ENCODE measurements at places on chromosomes 16 and 17. TPM values are rescaled to one million over a fixed set of nuclear protein-coding genes. Genes with fewer than 3 reads are reported as not detected.
A peak's percentile ranks its signal among the peaks of the same experiment; 100 is the strongest.

DNA sequence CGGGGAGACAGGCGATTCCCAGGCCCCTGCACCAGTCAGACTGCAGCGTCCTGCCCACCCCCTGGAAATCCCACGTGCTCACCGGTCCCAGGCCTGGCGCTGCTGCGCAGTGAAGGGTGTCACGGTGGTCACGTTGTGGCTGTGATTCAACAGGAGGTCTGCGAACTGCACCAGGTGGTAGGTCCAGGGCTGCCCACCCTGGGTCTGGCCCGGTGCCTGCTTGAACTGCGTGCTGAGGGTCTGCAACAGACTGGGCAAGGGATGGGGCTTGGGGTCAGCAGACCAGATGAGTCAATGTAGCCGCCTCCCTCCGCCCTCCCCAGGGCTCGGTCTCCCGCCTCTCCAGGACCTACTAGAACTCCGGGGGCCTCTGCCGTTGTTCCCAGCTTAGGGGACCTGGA, 7.1 kb downstream of the MYBBP1A start:
- no peaks in the 10 kb centered on the region for H3K36me3 ChIP-seq
- no peak for DNase-seq
- no peak overlapping the region for H3K27ac ChIP-seq
- no peak overlapping the region for H3K4me3 ChIP-seq

GRCh38 chr17:63838631-63839171, 3.8 kb downstream of the SMARCD2 start:
- H3K4me3 ChIP-seq: peak overlapping the region; percentile 28
- peaks cover 37% of the 10 kb centered on the region for H3K36me3 ChIP-seq
- peaks cover 68% of the 10 kb centered on the region for H3K4me1 ChIP-seq
- no peaks in the 10 kb centered on the region for H3K27me3 ChIP-seq
- H3K27ac ChIP-seq: peak overlapping the region; percentile 89
- peak; percentile 98 for DNase-seq

- no peak for DNase-seq
- no peak overlapping the region for H3K4me3 ChIP-seq
- H3K36me3 ChIP-seq: peaks cover 49% of the 10 kb centered on the region
- peak overlapping the region; percentile 91 for H3K27ac ChIP-seq
- H3K27me3 ChIP-seq: no peaks in the 10 kb centered on the region
Measured at GRCh38 chr17:68903286-68903685, 51.9 kb downstream of the ABCA8 start.

- H3K27me3 ChIP-seq: no peaks in the 10 kb centered on the region
- no peak for DNase-seq
- no peaks in the 10 kb centered on the region for H3K4me1 ChIP-seq
- H3K4me3 ChIP-seq: no peak overlapping the region
Measured at GRCh38 chr17:38735161-38735997, 5.2 kb downstream of the CISD3 start.

DNA sequence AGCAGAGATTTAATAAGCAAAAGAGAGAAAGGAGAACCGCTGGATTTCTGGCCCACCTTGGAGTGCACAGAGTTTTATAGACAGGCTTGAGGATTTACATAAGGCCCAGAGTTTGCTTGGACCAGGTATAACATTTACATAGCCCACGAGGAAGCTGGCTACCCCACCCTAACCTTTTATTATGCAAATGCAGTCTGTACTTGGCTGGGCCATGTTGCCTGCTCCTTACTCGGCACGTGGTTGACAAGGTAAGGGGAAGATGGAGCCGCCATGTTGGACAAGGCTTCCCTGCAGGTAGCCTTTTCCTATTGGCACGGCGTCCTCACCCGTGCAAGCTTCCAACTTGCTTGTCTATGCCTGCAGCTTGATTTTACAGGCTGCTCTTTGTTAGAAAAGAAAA, 35.2 kb upstream of the HS3ST3A1 start:
- no peaks in the 10 kb centered on the region for H3K4me1 ChIP-seq
- no peaks in the 10 kb centered on the region for H3K36me3 ChIP-seq
- no peaks in the 10 kb centered on the region for H3K27me3 ChIP-seq
- no peak overlapping the region for H3K27ac ChIP-seq
- DNase-seq: no peak
- no peak overlapping the region for H3K4me3 ChIP-seq

GRCh38 chr17:44906010-44906646, 6.9 kb upstream of the EFTUD2 start:
- H3K4me3 ChIP-seq: no peak overlapping the region
- H3K27ac ChIP-seq: no peak overlapping the region
- no peaks in the 10 kb centered on the region for H3K27me3 ChIP-seq
- H3K4me1 ChIP-seq: no peaks in the 10 kb centered on the region
- no peak for DNase-seq

DNA sequence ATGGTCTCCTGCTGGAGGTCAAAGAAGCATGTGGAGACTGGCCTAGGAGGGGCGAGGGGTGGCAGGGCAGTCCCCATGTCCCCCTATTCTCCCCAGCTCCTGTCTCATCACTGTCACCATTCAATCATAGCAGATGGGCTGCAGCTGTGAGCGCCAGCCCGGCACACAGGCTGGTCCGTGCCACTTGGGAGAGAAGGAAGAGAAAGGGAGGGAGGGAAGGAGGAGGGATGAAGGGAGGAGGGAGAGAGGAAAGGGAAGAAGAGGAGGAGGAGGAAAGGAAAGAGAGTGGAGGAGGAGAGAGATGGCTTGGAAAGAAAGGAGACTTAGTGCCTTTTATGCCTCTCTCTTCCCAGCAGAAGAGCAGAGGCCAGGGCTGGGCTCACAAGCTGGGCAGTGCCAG, 12.4 kb downstream of the NEUROD2 start:
- no peak overlapping the region for H3K27ac ChIP-seq
- DNase-seq: no peak
- H3K27me3 ChIP-seq: peaks cover 80% of the 10 kb centered on the region
- H3K4me3 ChIP-seq: no peak overlapping the region

- DNase-seq: no peak
- H3K4me1 ChIP-seq: no peaks in the 10 kb centered on the region
- no peak overlapping the region for H3K4me3 ChIP-seq
- no peaks in the 10 kb centered on the region for H3K27me3 ChIP-seq
- H3K36me3 ChIP-seq: no peaks in the 10 kb centered on the region
Measured at GRCh38 chr17:9925457-9925856, 20.4 kb upstream of the RCVRN start.

MYO1D gene
- 46.8 TPM for total RNA-seq

MAP3K14 gene
- total RNA-seq: 9.6 TPM

C16orf89 gene
- 6.3 TPM for total RNA-seq

CNEP1R1 gene
- 9.0 TPM for total RNA-seq

GNG13 gene
- not detected for total RNA-seq

CA10 gene
- total RNA-seq: not detected

- H3K4me1 ChIP-seq: peaks cover 14% of the 10 kb centered on the region
- DNase-seq: no peak
- no peak overlapping the region for H3K4me3 ChIP-seq
- H3K27me3 ChIP-seq: no peaks in the 10 kb centered on the region
Measured at GRCh38 chr16:65062736-65063583, 58.9 kb downstream of the CDH11 start.

GRCh38 chr17:7132511-7133094, 18.0 kb upstream of the ASGR2 start:
- no peak overlapping the region for H3K27ac ChIP-seq
- no peak overlapping the region for H3K4me3 ChIP-seq
- no peak for DNase-seq
- H3K36me3 ChIP-seq: no peaks in the 10 kb centered on the region
- H3K4me1 ChIP-seq: no peaks in the 10 kb centered on the region
- no peaks in the 10 kb centered on the region for H3K27me3 ChIP-seq

CTU2 gene
- total RNA-seq: 12.7 TPM

GRCh38 chr17:21303441-21304065, 19.0 kb downstream of the MAP2K3 start:
- H3K27ac ChIP-seq: no peak overlapping the region
- DNase-seq: no peak
- H3K27me3 ChIP-seq: no peaks in the 10 kb centered on the region
- no peaks in the 10 kb centered on the region for H3K4me1 ChIP-seq
- H3K36me3 ChIP-seq: peaks cover 97% of the 10 kb centered on the region

DNA sequence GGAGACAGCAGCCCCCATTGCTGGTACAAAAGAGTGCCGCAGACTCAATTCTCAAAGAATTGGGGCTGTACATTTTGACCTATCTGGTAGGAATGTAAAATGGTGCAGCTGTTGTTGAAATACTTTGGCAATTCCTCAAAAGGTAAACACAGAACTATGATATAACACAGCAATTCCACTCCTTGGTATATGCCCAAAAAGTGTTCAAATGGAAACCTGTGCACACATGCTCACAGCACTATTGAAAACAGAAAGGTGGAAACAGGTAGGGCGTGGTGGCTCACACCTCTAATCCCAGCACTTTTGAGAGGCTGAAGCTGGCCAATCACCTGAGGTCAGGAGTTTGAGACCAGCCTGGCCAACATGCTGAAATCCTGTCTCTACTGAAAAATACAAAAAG, 34.7 kb downstream of the ANKRD11 start:
- H3K27ac ChIP-seq: no peak overlapping the region
- H3K4me1 ChIP-seq: peaks cover 32% of the 10 kb centered on the region
- DNase-seq: no peak
- H3K27me3 ChIP-seq: no peaks in the 10 kb centered on the region
- no peaks in the 10 kb centered on the region for H3K36me3 ChIP-seq

NME3 gene
- 124 TPM for total RNA-seq

DNA sequence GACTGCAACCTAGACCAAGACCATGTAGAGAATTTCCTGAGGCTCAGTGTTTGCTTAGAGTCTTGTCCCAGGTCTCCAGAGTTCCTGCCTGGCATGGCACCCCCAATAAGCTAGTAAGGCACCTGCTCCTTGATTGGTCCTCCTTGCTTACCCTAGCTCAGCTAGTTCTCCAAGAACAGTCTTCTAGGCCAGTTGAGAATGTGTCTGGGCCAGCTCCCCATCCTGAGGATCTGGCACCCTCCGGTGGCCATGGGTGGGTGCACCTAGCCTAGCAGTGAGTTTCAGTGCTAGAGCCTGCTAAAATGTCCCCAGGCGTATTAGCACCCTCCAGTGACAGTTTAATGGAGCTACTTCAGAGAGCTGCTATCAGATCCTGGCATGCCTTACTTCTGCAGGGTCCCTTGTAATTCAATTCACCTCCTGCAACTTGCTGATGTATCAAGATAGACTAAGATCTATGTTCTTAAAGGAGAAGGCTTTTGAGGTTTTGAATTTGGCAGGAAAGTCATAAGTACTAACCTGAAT, 44.4 kb upstream of the MED13 start:
- DNase-seq: no peak
- no peaks in the 10 kb centered on the region for H3K27me3 ChIP-seq
- H3K27ac ChIP-seq: no peak overlapping the region
- H3K4me3 ChIP-seq: no peak overlapping the region

IGF2BP1 gene
- total RNA-seq: not detected

DNA sequence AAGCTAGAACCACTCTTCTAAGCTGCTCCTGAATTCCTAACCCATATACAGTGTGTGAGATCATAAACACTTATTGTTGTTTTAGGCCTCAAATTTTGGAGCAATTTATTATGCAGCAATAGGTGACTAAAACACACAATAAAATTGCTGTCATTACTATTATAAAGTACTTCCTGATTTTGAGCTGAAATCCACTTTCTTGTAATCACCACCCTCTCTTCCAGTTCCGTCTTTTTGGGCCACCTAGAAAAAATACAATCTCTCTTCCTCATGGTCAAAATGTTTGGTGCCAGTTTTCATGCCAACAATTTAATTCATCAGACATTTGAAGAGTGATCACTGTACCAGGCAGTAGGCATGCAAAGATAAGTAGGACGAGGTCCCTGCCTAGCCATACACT, 43.3 kb upstream of the NF1 start:
- no peak overlapping the region for H3K4me3 ChIP-seq
- H3K36me3 ChIP-seq: no peaks in the 10 kb centered on the region
- DNase-seq: no peak
- H3K27ac ChIP-seq: no peak overlapping the region

BAIAP3 gene
- total RNA-seq: 2.1 TPM

- no peaks in the 10 kb centered on the region for H3K36me3 ChIP-seq
- no peaks in the 10 kb centered on the region for H3K4me1 ChIP-seq
- no peak for DNase-seq
- no peak overlapping the region for H3K4me3 ChIP-seq
- H3K27ac ChIP-seq: no peak overlapping the region
- H3K27me3 ChIP-seq: no peaks in the 10 kb centered on the region
Measured at GRCh38 chr17:64024781-64025731, 4.6 kb upstream of the ICAM2 start.

GRCh38 chr16:27217256-27217655, 13.9 kb downstream of the KDM8 start:
- no peaks in the 10 kb centered on the region for H3K4me1 ChIP-seq
- DNase-seq: no peak
- H3K36me3 ChIP-seq: peaks cover 80% of the 10 kb centered on the region
- no peaks in the 10 kb centered on the region for H3K27me3 ChIP-seq
- H3K4me3 ChIP-seq: no peak overlapping the region

RPL23 gene
- 1,112 TPM for total RNA-seq

Data from tibial nerve (tissue), 4 donors.